ENCODE measurements at places on chromosomes 1 and 21. TPM values are rescaled to one million over a fixed set of nuclear protein-coding genes. Genes with fewer than 3 reads are reported as not detected.

The IL19 gene
- 0.56 TPM for polyA plus RNA-seq

The SELL gene
- polyA plus RNA-seq: 2.6 TPM

The TMPRSS3 gene
- 2.5 TPM for polyA plus RNA-seq

The ALX3 gene
- not detected for polyA plus RNA-seq

The DNASE2B gene
- not detected for polyA plus RNA-seq

The KCNJ9 gene
- 0.17 TPM for polyA plus RNA-seq

The NTNG1 gene
- polyA plus RNA-seq: 33.6 TPM

The KCNJ15 gene
- polyA plus RNA-seq: 3.6 TPM

The CALML6 gene
- 0.18 TPM for polyA plus RNA-seq

The HPDL gene
- 3.2 TPM for polyA plus RNA-seq
